Fibroblast of upper back skin (primary cell): ENCODE measurements at places on chromosomes 1 and 21.
A peak's percentile ranks its signal among the peaks of the same experiment; 100 is the strongest.

DNA sequence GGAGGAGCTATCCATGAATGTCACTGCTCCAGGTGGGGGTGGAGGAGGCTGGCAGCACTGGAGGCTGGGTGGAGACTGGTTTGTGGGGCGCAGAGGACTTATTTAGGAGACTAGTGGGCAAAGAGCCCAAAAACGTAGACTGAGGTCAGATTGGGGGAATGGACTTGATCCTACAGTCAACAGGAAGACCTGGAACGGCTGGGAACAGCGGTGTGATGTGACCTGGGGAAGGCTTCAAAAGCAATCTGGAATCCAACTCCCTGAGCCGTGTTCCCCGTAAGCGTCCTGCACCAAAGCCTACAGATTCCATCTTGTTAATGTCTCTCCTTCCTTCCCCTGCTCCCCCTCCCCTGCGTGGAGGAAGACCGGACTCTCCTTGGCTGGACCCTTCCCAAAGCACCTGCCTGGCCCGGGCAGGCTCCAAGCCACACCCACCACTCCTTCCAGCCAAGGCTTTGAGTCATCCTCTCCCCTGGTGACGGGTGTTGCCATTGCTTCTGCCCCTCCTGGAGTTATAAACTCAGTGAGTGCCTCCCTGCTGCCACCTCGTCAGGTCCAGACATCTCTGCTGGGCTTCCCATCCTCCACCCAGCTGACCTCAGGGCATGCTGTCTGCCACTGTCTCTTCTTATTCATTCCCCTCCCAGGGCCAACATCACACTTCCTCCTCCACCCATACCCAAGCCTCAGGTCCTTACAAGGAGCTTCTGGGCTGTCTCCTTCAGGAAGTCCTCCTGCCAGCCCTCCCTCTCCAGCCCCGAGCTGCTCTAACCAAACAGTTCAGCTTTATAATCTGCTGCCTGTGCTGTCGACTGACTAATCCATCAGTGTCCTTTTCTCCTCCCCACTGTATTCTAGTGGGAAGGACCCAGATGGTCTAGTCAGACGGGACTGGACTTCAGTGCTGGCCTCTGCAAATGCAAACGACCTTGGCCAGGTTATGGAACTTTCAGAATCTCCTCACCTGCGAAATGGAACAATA lies 1.6 kb upstream of the CLSTN1 start:
- DNase-seq, result peak; percentile 52

DNA sequence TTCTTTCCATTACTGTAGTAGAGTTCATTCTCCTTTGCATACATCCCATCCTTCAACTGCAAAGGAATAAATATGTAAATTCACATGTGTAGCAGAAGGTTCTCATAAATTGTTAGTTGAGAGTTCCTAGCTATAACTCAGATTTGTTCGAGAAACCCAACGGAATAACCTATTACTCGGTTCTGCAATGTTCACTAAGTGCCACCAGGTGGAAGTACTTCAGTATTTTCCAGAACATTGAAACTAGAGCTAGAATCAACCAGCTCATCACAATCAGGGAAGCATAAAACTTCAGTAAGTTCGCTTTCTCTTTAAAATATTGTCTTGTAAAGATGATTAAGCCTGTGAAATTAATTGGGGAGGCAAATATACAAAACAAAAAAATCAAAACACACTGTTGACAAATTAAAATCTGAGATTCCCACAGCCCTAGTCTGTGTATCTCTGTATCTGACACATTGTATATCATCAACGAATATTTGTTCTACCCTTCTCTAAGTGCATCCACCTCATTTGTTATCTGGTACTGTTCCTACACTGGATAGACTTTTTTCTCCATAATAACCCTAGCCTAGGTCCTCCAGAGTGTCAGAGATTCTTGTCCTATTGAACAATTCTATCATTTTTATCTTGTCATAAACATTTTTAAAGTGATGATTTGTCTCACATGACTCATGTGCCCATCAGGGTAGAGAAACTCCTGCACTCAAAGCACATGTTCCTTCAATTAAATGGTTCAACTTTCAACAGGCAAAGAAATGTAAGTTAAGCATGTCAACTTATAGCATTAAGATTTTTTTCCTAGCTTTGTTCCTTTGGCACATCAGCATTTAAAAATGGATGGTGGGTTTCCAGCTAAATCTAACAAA lies 31.9 kb downstream of the MROH9 start:
- DNase-seq, result peak; percentile 60

- no peak for DNase-seq
Measured at GRCh38 chr1:227576189-227576588, 12.8 kb downstream of the ZNF678 start.

DNA sequence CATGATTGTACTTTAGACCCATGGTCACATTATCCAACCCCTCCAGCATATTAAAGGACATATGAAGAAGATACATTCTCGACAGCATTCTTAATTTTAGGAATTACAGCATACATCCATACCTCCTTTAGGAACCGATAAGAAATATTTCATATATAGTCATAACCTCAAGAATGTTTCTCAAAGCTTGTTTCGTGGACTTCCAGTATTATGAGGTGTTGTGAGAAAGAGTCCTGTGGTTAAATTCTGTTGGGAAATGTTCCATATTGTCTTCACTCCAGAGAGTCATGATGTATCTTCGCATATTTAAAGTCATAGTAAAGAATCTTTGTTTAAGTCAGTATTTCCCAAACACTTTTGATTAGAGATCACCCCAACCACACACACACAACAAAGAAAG lies 321.0 kb upstream of the SNX7 start:
- peak; percentile 97 for DNase-seq

GRCh38 chr1:8412183-8412831 lies 94.4 kb downstream of the SLC45A1 start:
- peak; percentile 82 for DNase-seq

DNA sequence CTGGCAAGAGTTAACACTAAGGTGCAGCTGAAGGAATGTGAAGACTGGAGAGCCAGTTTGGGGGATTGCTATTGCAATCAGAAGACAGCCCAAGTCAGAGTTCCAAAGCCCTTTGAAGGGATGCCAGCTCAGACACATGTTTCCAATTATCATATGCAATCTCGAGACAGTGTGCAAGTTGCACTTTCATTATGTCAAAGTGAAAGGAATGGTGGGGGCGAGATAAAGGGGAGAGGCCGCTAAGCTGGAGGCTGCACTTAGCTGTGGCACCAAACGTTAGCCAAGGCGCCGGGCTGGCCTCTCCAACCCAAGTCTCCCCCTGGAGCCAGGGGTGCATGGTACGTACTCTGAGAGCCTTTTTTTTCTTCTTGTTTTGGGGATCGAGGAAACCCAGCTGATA lies 58.0 kb downstream of the NGF start:
- peak; percentile 98 for DNase-seq

DNA sequence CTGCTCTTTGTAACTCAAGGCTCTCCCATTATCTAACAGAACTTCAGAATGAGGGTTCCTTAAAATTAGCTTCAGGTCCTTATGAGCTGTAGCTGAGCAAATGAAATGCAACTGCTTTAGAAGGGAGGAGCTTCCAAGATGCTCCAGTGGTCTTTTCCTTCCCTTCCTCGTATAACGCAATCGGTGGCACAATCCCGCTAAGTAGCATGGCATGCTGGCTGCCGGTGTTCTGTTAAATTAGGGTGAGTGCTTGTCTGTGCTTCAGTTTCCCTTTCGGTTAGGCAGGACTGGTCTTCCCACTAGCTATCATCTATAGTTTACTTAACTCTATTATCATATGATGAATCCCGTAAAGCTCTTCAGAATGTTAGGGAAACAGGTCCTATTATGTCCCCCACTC lies 917 bp downstream of the KIAA0040 start:
- no peak for DNase-seq

GRCh38 chr1:215501496-215501895 lies 65.6 kb upstream of the KCTD3 start:
- no peak for DNase-seq

DNA sequence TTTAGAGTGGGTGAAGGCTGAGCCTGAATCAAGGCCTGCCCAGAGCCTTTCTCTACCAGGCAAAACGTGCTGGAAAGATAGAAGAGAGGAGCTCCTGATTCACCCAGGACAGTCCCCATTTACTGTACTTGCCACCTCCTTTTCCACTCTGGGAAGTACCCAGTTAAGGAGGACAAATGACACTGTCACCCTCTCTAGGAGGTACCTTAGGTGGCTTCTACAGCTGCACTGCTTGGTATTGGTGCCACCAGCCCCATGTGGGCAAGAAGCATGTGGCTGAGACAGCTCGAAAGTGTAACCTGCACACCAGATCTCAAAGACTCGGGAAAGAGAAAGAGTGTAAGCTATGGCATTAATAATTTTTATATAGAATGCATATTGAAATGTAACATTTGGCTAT lies 42.3 kb downstream of the RUNX1 start:
- no peak for DNase-seq

- no peak for DNase-seq
Measured at GRCh38 chr1:169925505-169926482, 32.1 kb upstream of the SCYL3 start.

GRCh38 chr1:206535853-206536188 lies 28.5 kb downstream of the RASSF5 start:
- DNase-seq, result no peak
